ENCODE measurements at places on chromosomes 2 and 18. TPM values are rescaled to one million over a fixed set of nuclear protein-coding genes. Genes with fewer than 3 reads are reported as not detected.

GRCh38 chr2:193518041-193518817 lies 1323.5 kb upstream of the TMEFF2 start:
- DNase-seq: no peak

DNA sequence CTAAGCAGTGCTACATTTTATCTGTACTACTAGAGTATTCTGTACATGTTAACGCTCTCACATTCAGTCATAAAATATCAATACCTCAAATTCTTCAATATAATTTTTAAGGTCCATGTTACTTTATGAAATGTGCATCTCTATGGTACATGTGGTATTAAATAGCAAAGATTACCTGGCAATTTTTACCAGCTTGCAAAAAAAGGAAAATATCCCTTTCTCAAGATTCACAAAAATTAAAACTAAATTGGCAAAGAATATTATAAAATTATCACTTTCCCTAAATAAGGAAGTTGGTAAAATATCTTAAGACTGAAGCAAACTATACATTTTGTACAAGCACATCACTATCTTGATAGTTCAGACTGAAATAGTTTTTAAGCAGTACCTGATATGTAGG lies 115.0 kb upstream of the RNU4ATAC start:
- DNase-seq: no peak

DNA sequence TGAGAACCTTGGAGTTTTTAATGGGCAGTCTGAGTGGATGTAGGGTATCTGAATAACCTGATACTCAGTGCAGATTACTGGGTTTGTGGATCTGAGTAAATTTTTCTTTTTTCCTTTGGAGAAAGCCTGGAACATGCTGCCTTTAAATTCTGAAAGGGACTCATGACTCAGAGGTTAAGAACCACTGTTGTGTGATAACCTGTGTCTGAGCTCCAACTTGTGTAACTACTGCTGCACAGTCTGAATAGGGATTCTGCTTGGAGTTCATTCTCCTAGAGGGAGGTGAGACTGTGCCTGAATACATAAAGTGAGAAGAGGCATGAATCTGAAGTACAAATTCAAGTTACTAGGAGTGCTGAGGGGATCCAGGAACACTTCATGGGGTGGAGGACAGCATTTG lies 36.2 kb downstream of the KDM3A start:
- no peak for DNase-seq

DNA sequence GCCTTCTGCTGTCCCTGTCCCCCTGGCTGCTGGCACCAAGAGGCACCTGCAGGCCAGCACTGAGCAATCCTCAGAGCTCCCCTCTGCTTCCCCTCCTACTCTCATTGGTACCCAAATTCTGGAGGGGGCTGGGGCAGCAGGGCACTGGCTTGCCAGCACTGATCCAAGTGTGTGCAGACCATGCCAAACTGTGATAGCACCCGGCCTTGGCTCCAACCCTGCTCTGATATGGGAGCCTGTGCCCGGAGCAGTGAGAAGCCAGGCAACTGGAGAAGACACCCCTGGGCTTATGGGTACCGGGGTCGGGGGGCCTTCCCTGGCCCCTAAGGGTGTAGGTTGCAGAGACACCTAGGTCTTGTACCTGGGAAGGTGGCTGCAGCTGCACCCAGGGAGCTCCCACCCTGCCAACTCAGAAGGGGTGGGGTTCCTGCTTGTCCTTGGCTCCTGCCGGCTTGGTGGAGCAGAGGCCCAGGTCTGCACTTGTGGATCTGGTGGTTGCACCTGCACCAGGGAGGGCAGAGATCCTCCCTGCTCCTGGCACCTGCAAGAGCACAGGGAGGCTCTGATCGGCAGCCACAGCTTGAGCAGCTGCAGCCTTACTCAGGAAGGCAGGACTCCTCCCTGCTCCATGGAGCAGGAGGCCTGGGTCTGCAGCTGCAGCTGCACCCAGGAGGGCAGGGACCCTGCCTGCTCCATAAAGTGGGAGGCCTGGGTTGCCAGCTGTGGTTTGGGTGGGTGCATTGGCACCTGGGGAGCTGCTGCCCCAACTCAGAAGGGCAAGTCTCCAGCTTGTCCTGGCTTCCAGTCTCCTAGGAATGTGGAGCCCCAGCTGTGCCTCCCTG lies 96.3 kb downstream of the BCL2L11 start:
- DNase-seq: no peak

The CD28 gene
- not detected for total RNA-seq

The CCDC93 gene
- total RNA-seq: 32.6 TPM

The FTCDNL1 gene
- 0.74 TPM for total RNA-seq

The PXDN gene
- total RNA-seq: 226 TPM

The RRM2 gene
- total RNA-seq: 21.2 TPM

Data from glutamatergic neuron (in vitro differentiated cells).